Immature natural killer cell (primary cell): ENCODE measurements at places on chromosomes 11 and 22. TPM values are rescaled to one million over a fixed set of nuclear protein-coding genes. Genes with fewer than 3 reads are reported as not detected.

GRCh38 chr11:74822170-74822569, 73.5 kb downstream of the RNF169 start:
- DNase-seq: no peak
- H3K4me3 ChIP-seq: no peak overlapping the region
- peaks cover 79% of the 10 kb centered on the region for H3K4me1 ChIP-seq
- peak overlapping the region; percentile 68 for H3K27ac ChIP-seq
- H3K36me3 ChIP-seq: peaks cover 32% of the 10 kb centered on the region

C11orf87 gene
- polyA plus RNA-seq: not detected

DNA sequence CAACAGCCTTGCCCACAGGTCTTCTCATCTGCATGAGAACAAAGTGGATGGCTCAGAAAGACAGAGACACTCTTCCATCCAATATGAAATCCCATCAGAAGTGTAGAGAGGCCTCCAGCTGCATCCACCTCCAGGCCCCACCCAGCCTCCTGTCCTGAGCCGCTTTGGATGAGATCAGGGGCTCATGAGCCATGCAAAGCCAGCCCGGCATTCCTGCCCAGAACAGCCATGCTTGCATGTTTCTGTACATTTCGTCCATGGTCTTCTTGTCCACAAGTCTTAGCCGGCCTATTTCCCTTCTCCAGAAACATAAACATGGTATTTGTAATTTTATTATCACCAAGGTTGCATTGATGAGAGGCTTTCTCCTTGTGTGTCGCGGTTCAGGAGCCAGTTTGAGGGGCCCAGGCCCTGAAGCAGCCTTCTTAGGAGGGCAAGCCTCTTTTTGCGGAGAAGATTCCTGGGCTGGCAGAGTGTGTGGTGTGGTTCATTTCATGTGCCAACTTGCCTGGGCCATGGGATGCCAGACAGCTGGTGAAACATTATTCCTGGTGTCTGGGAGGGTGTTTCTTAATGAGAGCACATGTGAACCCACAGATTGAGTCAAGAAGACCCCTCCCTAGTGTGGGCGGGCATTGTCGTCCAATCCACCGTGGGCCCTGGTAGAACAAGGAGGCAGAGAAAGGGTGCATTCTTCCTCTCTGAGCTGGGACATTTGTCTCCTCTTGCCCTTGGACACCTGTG, 928.9 kb downstream of the TBC1D22A start:
- no peak overlapping the region for H3K4me3 ChIP-seq
- no peak overlapping the region for H3K27ac ChIP-seq
- H3K36me3 ChIP-seq: no peaks in the 10 kb centered on the region
- H3K4me1 ChIP-seq: no peaks in the 10 kb centered on the region
- no peak for DNase-seq

MMP8 gene
- polyA plus RNA-seq: not detected

IL18 gene
- polyA plus RNA-seq: 20.4 TPM

OR4X2 gene
- not detected for polyA plus RNA-seq

DNA sequence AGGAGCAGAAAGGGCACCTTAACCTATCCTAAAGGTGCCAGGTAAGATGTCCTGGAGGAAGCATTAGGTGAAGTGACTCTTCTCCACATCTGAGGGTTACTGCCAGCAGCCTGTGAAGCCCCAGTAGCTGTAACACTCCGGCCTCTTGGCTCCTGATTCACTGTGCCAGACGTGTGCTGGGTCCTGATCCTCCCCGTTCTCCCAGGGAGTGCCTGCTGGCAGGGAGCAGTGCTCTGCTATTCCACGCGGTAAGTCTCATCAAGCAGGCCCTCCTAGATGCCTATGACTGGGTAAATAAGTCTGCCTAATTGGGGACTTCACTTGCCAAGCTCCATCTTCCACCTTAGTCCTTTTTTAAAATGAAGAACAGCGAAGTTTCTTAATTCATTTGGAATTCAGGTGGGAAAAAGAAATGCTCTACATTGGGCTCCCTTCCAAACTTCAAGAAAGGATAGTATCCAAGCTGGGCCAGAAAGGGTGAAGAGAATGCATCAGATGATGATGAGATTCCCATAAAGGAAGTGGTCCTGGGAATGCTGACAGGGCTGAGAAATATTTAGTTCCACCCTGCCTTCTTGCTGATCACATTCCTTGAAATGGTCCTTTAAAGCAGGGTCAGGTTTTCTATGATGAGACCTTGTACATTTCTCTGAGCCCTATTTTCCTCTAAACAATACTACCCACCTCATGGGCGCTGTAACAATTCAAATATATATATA, 188.0 kb downstream of the MAML2 start:
- H3K4me1 ChIP-seq: peaks cover 29% of the 10 kb centered on the region
- no peak overlapping the region for H3K4me3 ChIP-seq
- no peaks in the 10 kb centered on the region for H3K36me3 ChIP-seq
- H3K27me3 ChIP-seq: no peaks in the 10 kb centered on the region

EIF3F gene
- polyA plus RNA-seq: 262 TPM

SF1 gene
- 51.1 TPM for polyA plus RNA-seq

- peaks cover 5% of the 10 kb centered on the region for H3K4me1 ChIP-seq
- H3K36me3 ChIP-seq: no peaks in the 10 kb centered on the region
- no peak overlapping the region for H3K27ac ChIP-seq
- peaks cover 14% of the 10 kb centered on the region for H3K27me3 ChIP-seq
- DNase-seq: peak; percentile 15
Observed at GRCh38 chr11:8222820-8223512, 40.7 kb downstream of the LMO1 start.

DNA sequence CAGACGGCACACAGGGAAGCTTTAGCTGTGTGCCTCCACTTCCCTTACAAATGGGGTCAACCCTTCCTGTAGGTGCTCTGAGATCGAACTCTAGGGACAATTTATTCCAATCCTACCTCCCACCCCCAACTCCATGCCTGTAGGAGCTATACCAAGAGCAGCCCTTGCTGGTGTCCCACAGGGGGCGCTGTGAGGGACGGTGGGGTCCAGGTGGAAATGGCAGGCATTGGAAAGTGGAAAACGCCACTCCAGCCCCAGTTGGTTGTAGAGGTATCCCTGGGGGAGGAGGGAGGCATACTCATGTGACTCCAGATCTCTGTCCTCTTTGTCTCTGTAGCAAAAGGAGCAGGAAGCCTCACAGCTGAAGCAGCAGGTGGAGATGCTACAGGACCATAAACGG, 161.3 kb downstream of the MYO18B start:
- H3K36me3 ChIP-seq: no peaks in the 10 kb centered on the region
- no peak overlapping the region for H3K4me3 ChIP-seq
- DNase-seq: no peak
- H3K27me3 ChIP-seq: peaks cover 8% of the 10 kb centered on the region

GRCh38 chr22:26265281-26265680, 96.0 kb downstream of the SEZ6L start:
- H3K27me3 ChIP-seq: peaks cover 3% of the 10 kb centered on the region
- H3K4me3 ChIP-seq: no peak overlapping the region
- H3K4me1 ChIP-seq: no peaks in the 10 kb centered on the region
- no peak for DNase-seq

OR8I2 gene
- polyA plus RNA-seq: not detected

- H3K27ac ChIP-seq: no peak overlapping the region
- H3K4me3 ChIP-seq: no peak overlapping the region
- no peak for DNase-seq
- peaks cover 5% of the 10 kb centered on the region for H3K36me3 ChIP-seq
- no peaks in the 10 kb centered on the region for H3K27me3 ChIP-seq
Observed at GRCh38 chr11:119179983-119180382, 5.3 kb upstream of the NHERF4 start.

DNA sequence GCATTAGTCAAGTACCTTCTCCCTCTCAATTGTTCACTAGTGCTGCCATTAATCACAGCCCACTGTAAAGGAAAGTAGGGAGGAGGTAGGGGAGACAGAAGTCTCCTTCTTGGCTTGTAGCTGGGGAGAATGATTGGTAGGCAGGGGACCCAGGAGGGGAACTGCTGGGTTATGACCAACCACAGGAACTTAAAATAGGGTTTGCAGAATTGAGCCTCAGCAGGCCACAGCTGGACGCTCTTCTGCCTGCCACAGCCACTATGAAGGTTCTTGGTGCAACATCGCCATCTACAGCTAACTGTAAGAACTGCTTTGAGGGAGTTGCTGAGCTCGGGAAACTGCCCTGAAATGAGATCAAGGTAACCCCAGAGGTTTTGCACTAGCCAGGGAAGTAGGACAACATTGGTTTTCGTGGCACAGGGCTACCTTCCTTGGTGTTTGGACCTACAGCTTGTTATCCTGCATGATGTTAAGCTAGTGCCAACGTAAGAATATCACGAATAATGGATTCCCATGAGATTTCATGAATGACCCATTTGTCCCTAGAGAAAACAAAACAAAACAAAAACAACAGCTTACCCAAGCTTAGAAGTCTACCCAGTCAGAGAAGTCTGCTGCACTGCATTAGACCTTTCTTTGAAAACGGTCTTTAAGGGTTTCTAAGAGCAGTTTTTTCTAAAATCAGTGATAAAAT, 787.1 kb upstream of the API5 start:
- H3K36me3 ChIP-seq: no peaks in the 10 kb centered on the region
- no peak overlapping the region for H3K27ac ChIP-seq
- no peaks in the 10 kb centered on the region for H3K4me1 ChIP-seq
- no peak overlapping the region for H3K4me3 ChIP-seq

GRCh38 chr22:24420072-24420976, 7.1 kb upstream of the ADORA2A start:
- H3K4me3 ChIP-seq: no peak overlapping the region
- H3K27ac ChIP-seq: no peak overlapping the region
- DNase-seq: no peak
- no peaks in the 10 kb centered on the region for H3K27me3 ChIP-seq

SAAL1 gene
- 13.0 TPM for polyA plus RNA-seq

GRCh38 chr22:41833369-41834004, 582 bp downstream of the SREBF2 start:
- H3K4me3 ChIP-seq: peak overlapping the region; percentile 92
- H3K4me1 ChIP-seq: peaks cover 51% of the 10 kb centered on the region
- H3K36me3 ChIP-seq: peaks cover 9% of the 10 kb centered on the region
- H3K27ac ChIP-seq: peak overlapping the region; percentile 96

DNA sequence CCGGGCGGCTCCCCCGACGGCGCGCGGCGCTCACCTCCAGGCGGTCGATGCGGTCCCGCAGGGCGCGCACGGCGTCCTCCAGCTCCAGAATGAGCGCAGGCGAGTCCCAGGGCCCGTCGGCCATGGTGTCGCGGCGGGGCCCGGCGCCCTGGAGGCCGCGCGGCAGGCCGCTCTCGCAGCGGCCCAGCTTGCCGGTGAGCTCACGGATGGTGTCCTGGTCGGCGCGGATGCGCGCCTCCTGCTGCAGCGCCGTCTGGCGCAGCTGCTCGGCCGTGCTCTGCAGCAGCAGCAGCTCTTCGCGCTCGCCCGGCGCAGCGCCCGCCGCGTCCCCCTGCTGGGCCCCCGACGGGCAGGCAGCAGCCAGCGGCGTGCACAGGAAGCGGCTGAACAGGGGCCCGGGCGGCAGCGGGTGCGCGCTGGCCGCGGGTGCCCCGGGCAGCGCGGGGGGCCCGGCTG, 599 bp downstream of the NPTXR start:
- H3K4me3 ChIP-seq: no peak overlapping the region
- H3K27ac ChIP-seq: no peak overlapping the region
- H3K27me3 ChIP-seq: peaks cover 8% of the 10 kb centered on the region
- peaks cover 19% of the 10 kb centered on the region for H3K4me1 ChIP-seq
- H3K36me3 ChIP-seq: no peaks in the 10 kb centered on the region

GSTT4 gene
- not detected for polyA plus RNA-seq

GRCh38 chr11:38315151-38315550, 1717.1 kb upstream of the RAG2 start:
- no peak for DNase-seq
- no peaks in the 10 kb centered on the region for H3K36me3 ChIP-seq
- H3K27me3 ChIP-seq: no peaks in the 10 kb centered on the region
- H3K27ac ChIP-seq: no peak overlapping the region

RTN4R gene
- 1.1 TPM for polyA plus RNA-seq

GRCh38 chr22:27654546-27655445, 146.8 kb downstream of the MN1 start:
- DNase-seq: no peak
- peaks cover 8% of the 10 kb centered on the region for H3K27me3 ChIP-seq
- no peak overlapping the region for H3K4me3 ChIP-seq

DNA sequence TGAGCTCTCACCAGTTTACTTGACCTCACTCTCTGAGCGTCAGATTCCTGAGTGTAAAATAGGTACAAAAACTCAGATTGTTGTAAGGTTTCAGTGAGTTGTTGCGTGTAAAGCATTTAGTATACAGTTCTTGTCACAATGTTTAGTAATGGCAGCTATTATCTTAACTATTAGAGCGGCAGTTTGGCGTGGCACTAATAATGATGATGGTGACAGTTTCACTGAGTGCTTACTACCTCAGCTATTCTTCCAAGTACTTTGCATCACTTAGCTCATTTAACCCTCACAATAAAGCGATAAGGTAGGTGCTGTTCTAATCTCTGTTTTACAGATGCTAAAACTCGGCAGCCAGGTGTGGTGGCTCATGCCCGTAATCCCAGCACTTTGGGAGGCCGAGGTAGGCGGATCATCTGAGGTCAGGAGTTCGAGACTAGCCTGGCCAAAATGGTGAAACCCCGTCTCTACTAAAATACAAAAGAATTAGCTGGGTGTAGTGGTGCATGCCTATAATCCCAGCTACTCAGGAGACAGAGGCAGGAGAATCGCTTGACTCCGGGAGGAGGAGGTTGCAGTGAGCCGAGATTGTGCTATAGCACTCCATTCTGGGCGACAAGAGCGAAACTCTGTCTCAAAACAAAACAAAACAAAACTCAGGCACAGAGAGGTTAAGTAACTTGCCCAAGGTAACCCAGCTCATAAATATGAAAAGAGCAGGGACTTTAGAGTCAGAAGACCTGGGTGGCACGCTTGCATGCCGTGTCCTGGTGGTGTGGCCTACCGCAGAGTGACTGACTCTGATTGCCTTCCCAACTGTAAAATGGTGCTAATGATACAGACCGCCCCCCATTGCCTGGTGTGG, 76.2 kb downstream of the PTPRJ start:
- peak overlapping the region; percentile 92 for H3K27ac ChIP-seq
- peaks cover 4% of the 10 kb centered on the region for H3K36me3 ChIP-seq
- H3K4me1 ChIP-seq: peaks cover 93% of the 10 kb centered on the region
- DNase-seq: no peak
- H3K4me3 ChIP-seq: peak overlapping the region; percentile 64

TMPRSS5 gene
- polyA plus RNA-seq: not detected

CLCF1 gene
- polyA plus RNA-seq: 2.2 TPM

BTG4 gene
- not detected for polyA plus RNA-seq
